ENCODE measurements at places on chromosomes 2 and 18.
A peak's percentile ranks its signal among the peaks of the same experiment; 100 is the strongest.

DNA sequence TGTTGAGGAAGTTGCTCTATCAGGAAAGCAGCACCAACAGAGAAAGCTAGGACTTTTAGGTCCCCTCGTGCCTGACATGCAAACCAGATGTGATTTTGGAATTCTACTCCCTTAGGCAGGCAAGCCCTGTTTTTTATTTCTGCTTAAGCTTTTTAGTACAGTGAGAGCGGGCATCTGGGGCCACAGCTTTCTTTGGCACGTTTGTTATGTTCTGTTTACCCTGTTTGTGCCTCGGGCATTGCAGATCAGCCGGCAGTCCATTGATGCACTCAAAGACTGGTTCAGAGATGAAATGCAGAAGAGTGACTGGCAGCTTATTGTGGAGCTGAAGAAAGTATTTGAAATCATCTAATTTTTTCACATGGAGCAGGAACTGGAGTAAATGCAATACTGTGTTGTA is 61.9 kb downstream of the EIF5B start:
- DNase-seq: no peak

DNA sequence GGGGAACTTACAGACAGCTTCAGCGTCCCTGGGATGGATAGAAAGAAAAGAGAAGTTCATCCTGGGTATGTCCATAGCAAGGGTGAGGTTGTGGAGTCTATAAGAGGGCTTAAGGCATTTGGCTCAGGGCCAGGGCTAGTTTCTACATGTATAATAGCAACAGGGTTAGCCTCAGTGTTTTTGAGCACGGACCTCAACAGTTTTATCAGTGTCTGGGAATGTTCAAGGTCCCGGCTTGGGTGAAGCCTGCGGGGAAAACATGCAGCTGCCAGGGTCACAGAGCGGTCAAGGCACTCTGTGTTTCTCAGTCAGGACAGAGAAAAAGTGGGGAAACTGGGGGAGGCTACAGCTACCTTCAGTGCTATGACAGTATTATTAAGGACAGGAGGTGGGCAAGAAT is 427.7 kb upstream of the HS6ST1 start:
- DNase-seq: no peak

GRCh38 chr2:239731998-239732665 is 293.0 kb downstream of the NDUFA10 start:
- no peak for DNase-seq

- DNase-seq: no peak
Measured at GRCh38 chr2:224786848-224787247, 70.7 kb upstream of the CCDC195 start.

- peak; percentile 31 for DNase-seq
Measured at GRCh38 chr2:223007531-223007930, 44.5 kb upstream of the KCNE4 start.

DNA sequence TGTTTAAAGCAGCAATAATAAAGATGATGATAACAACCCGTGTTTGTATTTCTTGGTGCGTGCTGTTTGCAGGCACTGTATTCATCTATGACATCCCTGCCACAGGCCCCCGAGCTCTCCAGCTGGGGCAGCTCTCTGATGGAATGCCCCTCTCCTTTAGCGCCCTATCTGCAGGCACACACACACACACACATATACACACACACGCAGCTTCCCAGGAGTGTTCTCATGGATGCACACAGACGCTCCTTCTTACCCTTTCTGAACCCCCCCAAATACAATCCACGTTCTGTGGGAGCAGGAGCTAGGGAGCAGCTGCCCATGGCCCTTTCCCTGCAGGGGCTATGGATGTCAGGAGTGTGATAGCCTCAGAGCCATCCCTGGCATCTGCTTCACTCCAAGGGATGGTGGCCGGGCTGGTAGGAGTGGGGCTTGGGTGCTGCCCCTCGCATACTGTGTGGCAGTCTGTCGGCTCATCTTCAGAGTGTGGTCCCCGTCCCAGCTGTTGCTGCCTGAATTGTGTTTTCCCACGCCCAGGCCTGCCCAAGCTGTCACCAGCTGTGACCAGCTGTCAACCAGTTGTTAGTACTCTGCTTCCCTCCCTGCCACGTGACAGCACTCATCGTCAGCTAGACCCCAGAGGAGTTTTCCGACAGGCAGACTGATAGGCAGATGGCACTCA is 50.8 kb upstream of the MYCN start:
- no peak for DNase-seq

- DNase-seq: no peak
Measured at GRCh38 chr2:36727550-36727949, 31.0 kb downstream of the VIT start.

DNA sequence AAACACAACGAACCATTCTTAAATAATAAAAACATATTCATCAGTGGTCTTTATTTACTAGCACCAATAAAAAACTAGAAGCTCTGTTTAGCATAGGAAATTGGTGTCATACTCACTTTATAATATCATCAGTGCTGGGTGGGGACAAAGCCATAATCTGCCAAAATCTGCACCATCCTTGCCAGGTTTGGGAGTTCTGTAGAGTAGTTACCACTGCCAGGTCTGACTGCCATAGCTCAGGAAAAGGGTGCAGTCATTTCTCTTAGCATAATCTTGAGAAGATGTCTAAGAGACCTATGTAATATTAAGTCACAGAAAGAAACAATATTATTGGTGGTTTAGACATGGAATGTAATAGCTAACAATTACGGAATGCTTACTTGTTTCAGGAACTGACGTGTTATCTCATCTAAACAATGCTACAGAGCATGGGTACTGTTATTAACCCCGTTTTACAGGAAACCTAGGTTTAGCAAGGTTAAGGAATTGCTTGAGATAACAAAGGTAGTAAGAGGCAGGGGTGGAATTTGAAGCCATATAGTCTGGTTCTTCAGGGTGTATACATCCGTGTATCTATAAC is 1.6 kb upstream of the MARCHF7 start:
- no peak for DNase-seq

- DNase-seq: no peak
Measured at GRCh38 chr2:215377283-215377682, 58.6 kb downstream of the FN1 start.

DNA sequence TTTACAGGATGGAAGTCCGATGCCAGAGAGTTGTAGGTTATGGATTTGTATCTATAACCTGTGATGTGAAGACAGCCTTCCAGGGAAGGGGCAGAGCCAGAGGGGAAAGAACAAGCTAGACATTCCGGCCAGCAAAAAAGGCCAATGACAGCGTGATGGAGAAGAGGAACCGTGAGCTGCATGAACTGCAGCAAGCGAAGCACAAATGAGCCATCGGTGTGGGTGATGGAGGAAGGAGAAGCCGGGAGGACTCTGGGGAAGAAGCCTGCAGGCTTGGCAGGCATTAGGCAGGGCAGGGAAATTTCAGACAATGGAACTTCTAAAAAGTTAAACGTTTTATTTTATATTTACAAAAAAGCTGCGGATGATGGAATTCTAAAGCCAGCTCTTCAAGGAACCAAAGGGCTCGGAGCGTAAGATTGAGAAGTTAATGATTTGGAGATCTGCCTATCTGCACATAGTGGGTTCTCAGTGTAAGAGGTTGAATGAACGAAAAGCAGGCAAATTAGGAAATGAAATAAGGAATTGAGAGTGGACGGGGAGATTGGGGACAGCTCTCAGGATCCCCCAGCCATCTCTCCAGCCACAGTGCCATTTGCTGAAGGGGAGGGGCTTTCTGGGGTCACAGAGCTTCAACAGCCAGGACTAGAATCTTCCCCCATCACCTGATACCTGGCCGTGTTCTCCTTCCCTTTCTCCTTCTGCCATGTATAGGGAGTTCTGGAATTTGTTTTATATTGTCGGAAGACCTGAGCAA is 28.4 kb downstream of the NGEF start:
- no peak for DNase-seq

- no peak for DNase-seq
Measured at GRCh38 chr2:239589270-239589825, 188.5 kb upstream of the HDAC4 start.

DNA sequence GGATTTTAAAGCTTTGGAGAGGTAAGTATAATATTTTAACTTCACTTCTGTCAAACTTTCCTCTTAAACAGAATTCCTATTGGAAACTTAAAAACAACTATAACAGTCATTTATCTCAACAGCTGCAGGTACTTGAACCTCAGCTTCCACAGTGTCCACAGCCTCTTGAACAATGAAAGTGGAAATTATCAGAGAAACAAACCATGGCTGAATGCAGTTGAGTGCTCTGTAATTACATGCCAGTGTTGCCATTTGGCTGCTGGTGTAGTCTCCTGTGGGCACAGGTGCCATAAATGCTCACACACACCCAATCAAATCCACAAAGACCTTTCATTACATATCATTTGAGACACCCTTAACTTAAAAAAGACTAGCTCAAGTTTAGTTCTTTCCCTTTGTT is 125.1 kb downstream of the CPS1 start:
- no peak for DNase-seq

GRCh38 chr18:78813156-78813555 is 166.5 kb upstream of the SALL3 start:
- DNase-seq: no peak

DNA sequence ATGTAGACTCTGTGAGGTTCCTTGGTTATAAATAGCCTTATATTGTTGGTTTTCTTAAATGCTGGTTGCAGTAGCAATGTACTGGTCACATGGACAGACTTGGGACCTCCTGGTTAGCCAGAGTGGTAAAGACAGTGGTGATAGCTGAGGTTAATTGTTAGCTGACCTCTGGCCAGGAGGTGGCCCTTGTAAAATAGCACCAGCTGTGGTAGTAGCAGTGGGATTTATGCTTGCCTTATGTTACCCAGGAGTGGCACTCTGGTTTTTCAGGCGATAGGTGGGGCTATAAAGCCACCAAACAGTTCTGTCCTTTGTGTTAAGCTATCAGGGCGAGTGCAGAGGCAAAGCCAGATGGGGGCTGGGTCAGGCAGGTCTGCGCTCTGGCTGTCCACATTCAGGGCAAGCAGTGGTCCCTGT is 94.8 kb upstream of the SRD5A2 start:
- no peak for DNase-seq

DNA sequence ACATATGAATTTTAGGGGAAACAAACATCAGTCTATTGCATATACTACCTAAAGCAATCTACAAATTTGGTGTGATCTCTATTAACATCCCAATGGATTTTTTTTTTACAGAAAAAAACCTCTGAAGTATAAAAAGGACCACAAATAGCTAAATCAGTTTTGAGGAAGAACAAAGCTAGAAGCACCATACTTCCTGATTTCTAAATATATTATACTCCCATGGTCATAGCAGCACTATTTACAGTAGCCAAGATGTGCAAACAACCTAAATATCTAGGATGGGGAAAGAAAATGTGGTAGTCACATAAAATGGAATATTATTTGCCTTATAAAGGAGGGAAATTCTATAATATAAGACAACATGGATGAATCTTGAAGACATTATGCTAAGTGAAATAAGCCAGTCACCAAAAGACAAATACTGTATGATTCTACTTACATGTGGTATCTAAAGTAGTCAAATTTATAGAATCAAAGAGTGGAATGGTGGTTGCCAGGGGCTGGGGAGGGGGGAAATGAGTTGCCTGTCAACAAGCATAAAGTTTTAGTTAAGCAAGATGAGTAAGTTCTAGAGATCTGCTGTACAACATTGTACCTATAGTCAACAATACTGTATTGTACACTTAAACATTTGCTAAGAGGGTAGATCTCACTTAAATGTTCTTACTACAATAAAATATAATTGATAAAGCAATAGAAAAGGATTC is 17.6 kb upstream of the CASP8 start:
- no peak for DNase-seq

GRCh38 chr2:215879977-215880940 is 133.1 kb downstream of the MREG start:
- no peak for DNase-seq

- no peak for DNase-seq
Measured at GRCh38 chr2:43406651-43407279, 180.4 kb upstream of the ZFP36L2 start.

DNA sequence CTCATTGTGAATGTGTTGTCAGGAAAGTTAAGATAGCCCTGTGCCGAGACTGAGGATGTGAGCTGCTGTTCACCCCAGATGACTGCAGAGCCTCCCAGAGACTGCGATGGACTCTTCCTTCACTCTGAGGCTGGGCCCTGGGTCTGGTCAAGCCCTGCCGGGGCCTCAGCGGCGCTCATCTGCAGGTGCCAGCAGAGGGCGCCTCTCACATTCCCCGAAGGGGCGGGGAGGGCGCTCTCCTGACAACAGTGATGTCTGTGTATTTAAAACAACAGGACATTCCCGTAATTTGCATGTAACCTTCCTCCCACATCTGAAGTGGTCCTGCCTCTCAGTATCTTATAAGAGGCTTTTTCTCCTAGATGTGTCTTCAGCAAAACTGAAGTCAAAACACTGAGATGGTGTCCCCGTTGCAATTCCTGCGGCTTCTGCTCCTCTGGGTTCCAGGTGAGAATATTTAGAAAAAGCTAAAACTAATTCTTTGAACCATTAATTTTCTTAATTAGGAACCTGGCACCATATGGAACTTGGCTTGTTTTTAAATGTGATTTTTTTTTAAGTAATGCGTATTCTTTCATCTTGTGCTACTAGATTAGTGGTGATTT is 1377.9 kb downstream of the RPIA start:
- DNase-seq: no peak

DNA sequence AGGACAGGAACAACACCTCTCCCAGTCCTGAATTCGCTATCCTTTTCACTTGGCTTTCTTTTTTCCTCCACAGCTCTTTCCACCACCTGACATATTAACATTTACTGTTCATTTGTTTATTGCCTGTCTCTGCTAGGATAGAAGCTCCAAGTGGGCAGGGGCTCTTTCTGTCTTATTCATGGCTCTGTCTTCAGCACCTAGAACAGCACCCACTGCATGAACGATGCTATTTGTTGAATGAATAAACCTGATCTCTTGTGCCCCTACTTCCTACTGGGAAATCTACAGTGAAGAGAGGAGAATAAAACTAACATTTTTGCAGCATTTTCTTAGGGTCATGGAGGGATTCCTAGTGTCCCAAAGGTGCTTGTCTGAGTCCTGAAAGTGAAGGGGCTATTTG is 24.4 kb upstream of the GAREM2 start:
- no peak for DNase-seq

DNA sequence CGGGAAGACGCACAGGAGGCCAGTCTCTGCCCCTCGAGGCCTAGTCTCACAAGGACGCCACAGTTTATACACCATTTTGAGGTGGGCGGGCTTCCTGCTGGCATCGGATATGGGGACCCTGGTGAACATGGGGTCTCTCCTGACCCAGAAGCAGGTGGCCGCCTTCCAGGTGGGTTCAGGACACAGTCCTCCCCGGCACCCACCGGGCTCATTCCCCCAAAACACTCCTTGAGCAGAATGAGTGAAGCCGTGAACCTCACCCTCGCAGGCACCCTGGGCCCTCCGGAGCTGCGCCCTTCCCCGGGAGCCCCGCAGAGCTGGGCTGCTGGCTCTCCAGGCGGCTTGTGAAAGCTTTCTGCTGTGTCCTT is 6.5 kb downstream of the NFATC1 start:
- DNase-seq: no peak

- DNase-seq: no peak
Measured at GRCh38 chr2:183543222-183543621, 419.0 kb downstream of the NUP35 start.

DNA sequence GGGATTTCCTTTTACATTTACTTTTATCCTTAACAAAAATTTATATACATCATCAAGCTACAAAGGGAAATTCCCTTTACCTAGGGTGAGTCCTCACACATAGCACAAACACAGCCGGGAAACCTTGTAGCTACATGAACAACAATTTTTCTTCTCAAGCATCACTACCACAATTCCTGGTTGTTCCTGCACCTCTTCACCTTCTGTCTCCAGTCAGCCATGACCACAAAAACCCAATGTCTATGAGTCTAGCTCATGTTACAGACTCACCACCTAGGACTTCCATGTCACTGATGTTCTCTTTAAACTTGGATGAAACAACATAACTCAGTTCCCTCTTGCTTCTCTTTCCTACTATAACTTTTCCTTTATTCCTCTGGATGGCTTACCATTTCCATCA is 460.4 kb downstream of the MBD2 start:
- no peak for DNase-seq

All from AG09309 (cell line).